Activated CD4-positive, alpha-beta T cell treated with anti-CD3 and anti-CD28 coated beads, Interleukin-2, amount 50 U/mL, for 48 hours (primary cell): ENCODE measurements at places on chromosomes 5 and 9.

GRCh38 chr9:128216781-128217553, 13.8 kb downstream of the DNM1 start:
- no peak for DNase-seq

- DNase-seq: peak; percentile 17
Measured at GRCh38 chr9:21317956-21318923, 13.1 kb upstream of the IFNA5 start.

DNA sequence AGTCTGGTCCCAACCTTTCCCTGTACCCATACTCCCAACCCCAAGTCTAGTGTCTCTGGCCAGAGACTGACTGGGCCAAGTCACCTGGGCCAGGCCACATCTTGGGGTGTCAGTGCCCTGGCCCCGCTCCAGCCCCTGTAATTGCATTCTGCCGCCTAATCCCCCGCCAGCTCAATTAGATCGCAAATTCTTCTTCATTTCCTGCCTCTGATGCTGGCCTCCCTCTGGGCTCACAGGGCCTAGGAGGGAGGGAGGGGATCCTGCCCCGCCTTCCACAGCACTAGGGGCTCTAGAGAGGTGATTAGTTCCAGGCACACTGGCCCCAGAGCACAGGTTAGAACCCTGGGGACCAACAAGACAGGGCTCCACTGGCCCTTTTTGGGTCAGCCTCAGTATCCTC, 5.5 kb downstream of the CXXC5 start:
- no peak for DNase-seq

GRCh38 chr5:460273-460625, 17.3 kb downstream of the EXOC3 start:
- no peak for DNase-seq

DNA sequence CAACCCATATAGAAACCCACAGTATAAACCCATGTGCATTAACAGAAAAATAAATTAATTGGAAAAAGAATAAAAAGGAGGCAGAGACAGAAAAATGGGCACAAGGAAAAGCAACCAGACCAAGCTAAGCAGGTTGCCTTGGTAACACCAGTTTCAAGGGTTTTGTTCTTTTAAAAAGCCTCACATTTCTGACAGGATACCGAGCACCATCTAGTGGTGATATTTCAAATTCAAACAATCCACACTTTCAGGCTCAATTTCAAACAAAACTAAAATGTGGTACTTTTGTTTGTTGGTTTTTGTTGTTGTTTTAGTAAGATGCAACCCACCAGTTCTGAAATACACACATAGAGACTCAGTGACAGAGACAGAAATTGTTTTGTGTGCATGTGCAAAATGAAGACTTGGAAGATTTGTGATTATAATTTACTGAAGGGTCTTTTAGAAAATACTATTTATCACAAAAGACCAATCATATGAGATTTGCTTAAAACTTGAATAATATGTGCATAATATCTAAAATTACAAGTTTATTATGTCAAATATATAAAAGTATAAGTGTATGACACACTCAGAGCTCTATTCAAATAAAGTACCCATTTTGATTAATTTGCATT, 318.2 kb downstream of the SLCO4C1 start:
- DNase-seq: no peak

- DNase-seq: no peak
Measured at GRCh38 chr5:117160391-117160790, 585.8 kb upstream of the SEMA6A start.

- no peak for DNase-seq
Measured at GRCh38 chr9:8074713-8075286, 275.2 kb upstream of the DMAC1 start.

DNA sequence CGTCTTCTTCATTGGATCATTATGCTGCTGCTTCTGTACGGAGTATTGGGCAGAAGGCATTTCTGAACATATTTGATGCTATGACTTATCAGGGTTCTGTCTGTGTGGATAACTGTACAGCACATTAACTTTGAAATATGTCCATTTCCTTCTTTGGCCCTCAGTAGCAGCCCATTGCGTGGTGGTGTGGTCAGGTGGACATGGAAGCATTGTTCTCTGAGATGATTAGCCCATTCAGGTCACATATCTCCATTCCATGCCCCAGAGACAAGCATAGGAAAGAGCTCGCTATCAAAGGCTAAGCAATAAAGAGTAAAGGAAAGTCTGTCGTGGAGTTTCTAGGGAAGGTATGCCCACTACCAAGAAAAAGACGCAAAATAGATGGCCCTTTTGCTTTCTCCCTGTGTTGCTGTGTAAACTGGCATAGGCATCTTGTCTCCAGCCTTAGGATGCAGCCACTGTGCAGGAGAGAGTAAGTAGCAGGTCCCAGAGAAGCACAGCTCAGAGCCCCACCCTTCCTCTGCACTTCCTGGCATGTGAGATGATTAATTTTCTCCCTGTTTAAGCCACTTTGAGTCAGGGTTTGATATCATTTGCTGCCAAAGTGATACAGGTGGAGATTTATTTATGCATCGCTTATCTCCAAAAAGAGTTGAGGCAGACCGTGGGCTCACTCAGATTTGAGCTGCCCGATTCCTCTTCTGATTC, 221.9 kb downstream of the PDZD2 start:
- no peak for DNase-seq

- DNase-seq: no peak
Measured at GRCh38 chr5:64595031-64595855, 89.4 kb downstream of the RGS7BP start.

DNA sequence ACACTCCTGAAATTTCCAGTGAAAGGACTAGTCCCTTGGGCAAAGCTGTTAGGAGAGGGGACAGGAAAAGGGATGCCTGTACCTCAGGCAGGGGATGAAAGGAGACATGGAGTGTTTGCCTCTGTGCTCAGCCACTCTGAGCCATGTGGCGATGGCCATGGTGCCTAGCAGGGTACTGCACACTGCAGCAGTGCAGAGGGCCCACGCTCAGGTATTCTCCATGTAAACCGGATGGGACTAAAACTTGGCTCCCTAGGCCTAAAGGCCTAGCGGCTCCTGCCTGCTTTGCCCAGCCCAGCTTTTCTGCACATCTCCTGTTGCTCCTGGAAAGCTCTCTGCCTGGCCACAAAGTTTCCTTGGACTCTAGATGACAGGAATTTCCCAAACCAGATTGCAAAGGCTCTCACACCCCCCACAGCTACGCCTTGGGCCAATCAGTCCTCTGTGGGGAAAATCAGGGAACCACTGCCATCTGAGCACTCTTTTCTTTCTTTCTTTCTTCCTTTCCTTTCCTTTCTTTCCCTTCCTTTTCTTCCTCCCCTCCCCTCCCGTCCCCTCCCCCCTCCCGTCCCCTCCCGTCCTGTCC, 44.3 kb downstream of the HABP4 start:
- no peak for DNase-seq

DNA sequence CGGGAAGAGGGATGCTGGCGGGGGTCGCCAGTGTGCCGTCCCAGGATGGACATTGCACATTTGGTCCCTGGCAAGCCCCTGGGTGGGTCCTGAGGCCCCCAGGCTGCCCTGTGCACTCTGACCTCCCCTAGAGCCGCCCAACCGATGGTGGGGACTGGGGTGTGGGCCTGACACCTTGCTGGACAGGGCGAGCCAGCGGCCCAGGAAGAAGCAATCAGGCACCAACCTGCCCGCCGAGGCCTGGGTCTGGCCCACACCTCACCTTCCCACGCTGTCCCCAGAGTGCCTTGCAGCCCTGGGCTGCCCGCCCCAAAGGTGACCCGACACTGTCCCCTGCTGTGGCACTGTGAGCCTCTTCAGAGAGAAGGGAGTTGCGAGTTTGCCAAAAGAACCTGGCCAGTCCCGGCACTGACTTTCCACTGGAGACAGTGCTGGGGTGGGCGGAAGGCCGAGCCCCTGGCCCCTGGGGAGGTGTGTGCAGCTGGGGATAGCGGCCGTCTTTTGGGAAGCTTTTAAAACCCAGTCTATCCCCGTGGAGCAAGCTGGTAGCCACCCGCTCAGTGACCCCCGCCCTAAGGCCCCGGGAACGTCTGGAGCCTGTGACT, 12.0 kb upstream of the NRARP start:
- DNase-seq: no peak

DNA sequence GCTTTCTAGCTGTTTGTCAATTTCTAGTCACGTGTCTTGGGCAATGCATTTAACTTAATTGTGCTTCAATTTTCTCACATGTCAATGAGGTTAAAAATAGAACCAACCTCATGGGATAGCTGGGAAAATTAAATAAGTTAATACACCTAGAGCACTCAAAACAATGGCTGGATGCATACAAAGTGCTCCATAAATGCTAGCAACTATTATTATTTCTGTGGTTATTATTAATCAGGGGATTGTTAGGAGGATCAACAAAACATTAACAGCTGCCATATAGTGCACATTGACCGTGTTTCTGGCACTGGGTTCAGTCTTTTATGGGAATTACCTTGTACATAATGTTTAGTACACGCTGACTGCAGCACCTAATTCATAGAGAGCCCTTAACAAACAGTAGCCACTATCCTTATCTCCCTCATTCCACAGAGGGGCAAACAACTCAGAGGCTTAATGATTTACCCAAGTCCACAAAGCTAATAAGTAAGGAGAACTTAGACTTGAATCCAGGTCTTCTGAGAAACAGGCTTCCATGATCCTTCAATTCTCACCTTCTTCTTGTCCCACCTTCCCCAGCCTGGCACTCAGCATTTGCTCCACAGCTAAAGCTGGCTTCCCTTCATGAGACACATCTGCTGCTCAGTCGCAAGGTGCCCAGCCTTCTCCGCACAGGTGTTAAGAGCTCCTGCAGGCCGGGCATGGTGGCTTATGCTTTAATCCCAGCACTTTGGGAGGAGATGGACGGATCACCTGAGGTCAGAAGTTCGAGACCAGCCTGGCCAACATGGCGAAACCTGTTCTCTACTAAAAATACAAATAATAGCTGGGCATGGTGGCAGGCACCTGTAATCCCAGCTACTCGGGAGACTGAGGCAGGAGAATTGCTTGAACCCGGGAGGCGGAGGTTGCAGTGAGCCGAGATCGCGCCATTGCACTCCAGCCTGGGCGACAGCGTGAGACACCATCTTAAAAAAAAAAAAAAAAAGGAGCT, 137.4 kb upstream of the ABCA1 start:
- DNase-seq: no peak

DNA sequence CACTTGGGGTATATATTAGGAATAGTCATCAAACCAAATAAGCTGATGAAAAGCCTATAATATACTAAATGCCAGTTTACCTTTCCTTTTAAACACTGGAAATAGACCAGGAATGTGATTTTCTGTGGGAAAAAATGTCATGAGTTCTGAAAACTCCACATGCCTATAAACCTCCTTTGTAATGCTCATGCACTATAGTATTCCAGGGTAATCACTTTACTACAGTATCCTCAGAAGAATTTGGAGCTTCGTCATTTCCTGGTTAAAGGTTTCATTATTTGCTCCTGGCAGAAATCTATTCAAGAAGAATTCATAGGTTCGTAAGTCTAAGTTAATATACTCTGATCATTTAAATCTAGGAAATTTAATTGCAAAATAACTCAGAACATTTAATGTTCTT, 1076.7 kb upstream of the DMAC1 start:
- DNase-seq: no peak

- DNase-seq: no peak
Measured at GRCh38 chr5:1155191-1156032, 43.5 kb upstream of the SLC12A7 start.

DNA sequence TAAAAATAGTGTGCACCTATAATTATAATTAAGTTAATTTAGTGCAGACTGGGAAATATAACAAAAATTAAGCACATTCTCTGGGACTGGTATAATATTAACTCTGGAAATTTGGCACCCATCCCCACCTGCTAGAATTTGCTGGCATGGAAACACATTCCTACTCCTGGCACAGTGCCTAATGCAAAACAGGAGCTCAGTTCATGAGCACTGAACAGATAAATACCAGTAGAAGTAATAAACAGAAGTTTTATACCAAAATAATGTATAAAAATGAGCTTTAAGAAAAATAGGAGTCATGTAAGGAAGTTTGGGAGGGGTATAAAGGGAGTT, 23.7 kb upstream of the NPR3 start:
- no peak for DNase-seq

GRCh38 chr9:72480921-72481320, 40.5 kb upstream of the TMC1 start:
- DNase-seq: no peak

GRCh38 chr5:56480705-56481427, 247.7 kb upstream of the ANKRD55 start:
- peak; percentile 31 for DNase-seq

DNA sequence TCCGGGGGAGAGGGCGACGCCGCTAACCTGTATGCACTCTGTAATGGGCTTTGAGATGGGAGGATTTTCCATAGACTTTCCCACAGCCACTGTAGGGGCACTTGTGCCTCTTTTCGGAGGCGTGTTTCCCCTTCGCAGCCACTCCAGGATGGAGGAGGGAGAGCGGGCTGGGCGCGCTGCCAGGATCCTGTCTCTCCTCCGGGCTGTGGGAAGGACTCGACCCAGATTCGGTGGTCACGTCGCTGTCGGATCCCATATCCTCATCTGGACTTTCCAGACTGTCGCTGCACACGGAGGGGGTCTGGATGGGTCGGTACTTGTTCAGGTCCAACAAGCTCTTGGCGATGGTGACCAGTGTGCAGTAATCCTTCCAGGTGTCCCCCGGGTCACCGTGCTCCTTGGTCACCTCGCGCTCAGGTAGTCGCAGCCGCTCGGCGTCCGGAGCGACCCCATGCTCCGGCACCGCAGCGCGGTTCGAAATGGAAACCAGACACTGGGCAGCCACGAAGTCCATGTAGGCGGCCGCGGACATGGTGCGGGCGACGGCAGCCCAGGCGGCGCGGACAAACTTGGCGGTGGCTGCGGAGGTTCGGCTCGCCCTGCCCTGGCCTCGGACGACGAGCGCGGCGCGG, 1.5 kb downstream of the KLF9 start:
- DNase-seq: peak; percentile 58

GRCh38 chr9:108761655-108762347, 94.0 kb downstream of the ACTL7B start:
- DNase-seq: peak; percentile 47

DNA sequence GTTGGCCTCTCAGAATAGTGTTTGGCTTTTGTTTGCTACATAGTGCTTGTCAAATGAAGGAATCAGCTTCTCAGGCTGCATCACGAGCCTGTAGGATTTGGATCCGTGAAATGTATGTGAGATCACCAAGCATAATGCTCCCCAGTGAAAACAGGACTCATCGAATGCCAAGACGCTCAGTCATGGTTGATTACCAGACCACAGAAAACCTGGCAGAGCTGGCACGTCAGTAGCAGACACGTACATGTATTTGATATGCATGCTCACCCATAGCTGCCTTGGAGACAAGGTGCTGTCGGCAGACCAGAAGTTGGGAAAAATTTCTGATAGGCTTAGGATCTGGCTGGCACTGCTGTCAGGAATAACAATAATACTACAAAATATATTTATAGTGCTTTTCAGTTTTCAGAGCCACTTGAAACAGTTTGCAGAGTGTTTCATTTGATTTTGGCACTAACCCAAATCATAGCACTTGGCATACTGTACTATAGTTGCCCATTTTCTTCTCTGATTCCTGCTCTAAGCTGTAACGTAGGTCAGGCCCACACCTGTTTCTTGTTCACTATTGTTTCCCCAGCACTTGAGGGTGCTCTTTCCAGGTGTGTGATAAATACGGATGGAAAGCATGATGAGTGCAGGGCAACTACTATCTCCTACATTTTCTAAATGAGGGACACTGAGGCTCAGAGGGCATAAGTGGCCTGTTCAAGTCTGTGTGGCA, 226.1 kb downstream of the NR3C1 start:
- no peak for DNase-seq

GRCh38 chr5:34905564-34905963, 9.7 kb downstream of the RAD1 start:
- no peak for DNase-seq

GRCh38 chr5:126098330-126099017, 324.7 kb upstream of the GRAMD2B start:
- no peak for DNase-seq

GRCh38 chr5:23235246-23235645, 272.2 kb upstream of the PRDM9 start:
- DNase-seq: no peak
